ENCODE measurements at places on chromosomes 5 and 9. TPM values are rescaled to one million over a fixed set of nuclear protein-coding genes. Genes with fewer than 3 reads are reported as not detected.

Gene FAM169A
- total RNA-seq = 75.4 TPM

DNA sequence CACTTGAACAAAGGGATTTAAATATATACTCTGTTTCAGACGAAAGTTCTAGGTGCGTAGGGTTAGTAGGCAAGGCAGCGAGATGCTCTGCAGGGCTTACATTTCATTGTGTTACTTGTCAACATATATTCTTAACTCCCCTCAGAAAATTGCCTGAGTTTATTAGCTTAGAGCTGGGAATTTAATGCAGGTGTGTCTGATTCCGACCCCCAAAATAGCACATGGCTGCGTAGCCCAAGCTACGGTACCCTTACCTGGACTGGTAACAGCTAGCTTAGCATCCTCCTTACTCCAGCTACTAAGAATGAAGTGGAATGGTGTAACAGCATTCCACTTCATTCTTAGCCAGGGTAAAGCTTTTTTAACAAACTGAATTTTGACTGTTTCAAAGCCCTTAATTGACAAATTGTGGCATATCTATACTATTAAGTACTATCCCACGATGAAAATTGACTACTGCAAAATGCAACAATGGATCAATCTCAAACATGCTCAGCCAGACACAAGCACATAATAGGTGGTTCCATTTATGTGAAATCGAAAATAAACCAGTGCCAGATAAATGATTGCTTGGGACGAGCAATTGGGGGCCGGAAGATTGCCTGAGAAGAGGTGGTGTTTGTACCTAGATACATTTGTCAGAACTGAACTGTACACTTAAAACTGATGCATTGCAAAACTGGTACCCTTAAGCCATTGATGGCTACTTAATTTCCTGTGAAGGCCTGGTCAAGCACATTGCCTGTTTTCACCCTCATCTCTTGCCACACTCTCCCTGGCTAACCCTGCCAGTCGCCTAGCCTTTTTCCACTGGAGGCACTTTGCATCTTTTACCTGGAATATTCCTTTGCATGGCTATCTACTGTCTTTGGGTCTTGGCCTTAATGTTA lies 3.0 kb upstream of the FGF18 start:
- DNase-seq = no peak

GRCh38 chr9:34884747-34885189 lies 73.3 kb upstream of the PHF24 start:
- DNase-seq = no peak

DNA sequence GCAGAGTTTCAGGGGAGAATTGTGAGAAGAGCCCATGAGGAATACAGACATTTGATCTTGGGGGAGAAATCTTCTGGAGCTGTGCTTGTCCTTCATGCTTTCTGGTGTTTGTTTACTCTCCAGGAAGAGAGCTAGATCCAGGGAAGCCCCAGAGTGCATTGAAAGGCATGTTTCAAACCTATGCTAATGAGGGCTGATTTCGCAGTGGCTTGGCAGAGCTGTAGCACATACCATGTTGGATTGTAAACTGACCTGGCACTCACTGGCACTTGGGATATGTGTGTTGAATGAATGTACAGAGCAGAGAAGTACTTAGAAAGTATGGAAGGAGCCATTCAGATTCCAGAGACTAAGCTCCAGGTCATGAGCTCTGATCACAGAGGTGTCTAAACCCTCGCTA lies 30.9 kb downstream of the TNFSF8 start:
- DNase-seq = no peak

DNA sequence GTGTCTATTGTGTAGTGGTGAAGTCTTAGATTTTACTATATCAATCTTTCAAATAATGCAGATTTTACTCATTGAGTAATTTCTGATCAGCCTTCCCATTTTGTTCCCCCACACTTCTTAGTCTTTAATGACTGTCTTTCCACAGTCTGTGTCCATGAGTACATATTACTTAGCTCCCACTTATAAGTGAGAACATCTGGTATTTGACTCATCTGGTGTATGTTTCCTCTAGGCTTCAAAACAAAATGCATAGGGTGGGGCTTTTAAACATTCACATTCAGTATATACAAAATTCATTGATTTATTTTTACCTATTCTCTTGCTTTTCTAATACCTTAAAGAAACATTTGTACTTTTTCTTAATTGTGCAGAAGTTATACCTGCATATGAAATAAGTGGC lies 513.0 kb downstream of the MTRR start:
- no peak for DNase-seq

DNA sequence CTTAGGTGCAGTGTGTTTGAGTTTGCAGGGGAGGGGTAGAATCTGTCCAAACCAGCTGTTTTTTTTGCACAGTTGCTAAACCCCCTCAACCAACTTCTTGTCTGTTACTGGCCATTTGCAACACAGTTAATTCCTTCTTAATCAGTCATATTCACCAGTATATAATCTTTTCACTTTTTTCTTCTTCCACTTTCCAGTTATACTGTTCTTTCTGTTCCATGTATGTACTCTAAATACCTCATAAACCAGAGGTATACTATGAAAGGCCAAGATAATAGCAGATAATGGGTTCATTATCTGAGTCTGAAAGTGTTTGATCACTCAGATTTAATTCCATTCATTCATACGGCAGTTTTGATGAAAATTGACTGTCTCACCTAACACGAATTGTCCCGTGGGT lies 11.1 kb downstream of the SMAD5 start:
- no peak for DNase-seq

Gene CDH9
- total RNA-seq = 31.4 TPM

DNA sequence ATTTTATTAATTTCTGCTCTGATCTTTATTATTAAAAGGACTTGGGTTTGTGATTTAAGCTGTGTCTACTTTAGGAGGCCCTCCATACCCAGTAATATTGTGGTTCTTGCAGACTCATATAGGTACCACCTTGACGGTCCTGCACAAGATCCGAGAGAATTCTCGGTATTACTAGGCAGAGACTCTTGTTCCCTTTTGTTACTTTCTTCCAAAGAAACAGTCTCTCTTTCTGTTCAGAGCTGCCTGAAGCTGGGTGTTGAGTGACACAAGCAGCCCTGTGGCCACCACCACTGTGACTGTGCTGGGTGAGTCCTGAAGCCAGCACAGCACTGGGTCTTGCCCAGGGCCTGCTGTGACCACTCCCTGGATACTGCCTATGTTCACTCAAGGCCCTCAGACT lies 666.6 kb downstream of the SEMA5A start:
- DNase-seq = no peak

- no peak for DNase-seq
Observed at GRCh38 chr9:94945197-94946144, 219.0 kb downstream of the AOPEP start.

- DNase-seq = no peak
Observed at GRCh38 chr5:154369682-154370081, 76.1 kb upstream of the SAP30L start.

Gene EQTN
- 1.6 TPM for total RNA-seq

GRCh38 chr5:171855798-171856763 lies 70.5 kb downstream of the SMIM23 start:
- no peak for DNase-seq

DNA sequence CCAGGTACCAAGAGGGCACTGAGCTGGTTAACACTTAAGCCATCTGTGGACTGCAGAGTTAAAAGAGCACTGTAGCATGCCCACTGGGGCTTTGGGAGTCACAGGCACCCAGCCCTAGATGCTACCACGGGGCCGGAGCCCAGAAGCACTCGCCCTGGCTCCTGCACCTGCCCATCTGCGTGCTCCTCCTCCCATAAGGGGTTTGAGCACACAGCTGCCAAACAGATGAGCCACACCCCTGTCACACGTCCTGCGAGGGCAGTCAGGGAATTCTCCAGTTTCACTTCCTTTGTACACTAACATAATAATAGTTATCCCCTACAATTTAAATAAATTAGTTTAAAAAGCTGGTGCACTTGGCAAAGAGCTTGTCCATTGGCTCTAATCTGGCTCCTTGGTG lies 4.5 kb upstream of the PCA3 start:
- DNase-seq = no peak

Gene NTRK2
- 221 TPM for total RNA-seq

DNA sequence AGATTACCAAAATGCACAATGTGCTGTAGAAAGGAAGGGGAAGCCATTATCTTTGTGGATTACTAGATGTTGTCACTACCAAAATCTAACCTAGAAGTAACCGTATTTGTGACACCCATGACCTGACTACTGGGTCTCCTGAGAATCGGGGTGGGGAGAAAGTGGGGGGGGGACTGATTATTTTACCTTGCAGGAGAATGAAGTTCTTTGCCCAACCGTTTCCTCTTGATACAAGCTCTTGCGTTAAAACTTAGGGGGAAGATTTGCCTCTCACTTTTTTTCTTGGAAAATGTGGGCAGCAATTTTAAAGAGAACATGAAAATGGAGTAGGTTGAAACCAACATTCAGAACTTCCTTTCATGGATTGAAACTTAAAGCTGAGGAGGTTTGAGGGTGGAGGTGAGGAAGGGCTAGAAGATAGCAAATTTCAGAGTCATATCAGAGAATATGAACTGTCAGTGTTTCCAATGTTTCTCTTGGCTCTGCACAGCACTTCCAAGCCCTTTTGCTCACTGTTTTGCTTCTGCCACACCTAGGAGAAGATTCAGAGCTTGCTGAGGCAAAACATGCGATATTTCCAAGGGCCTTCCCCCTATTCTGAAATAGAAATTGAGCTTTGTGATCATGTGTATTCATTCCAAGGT lies 280.8 kb downstream of the AOPEP start:
- no peak for DNase-seq

Gene IL3
- not detected for total RNA-seq

Gene SARDH
- 1.6 TPM for total RNA-seq

Gene UBE2QL1
- total RNA-seq = 39.1 TPM

Gene FAM193B
- total RNA-seq = 26.1 TPM

Gene PCDHB11
- 13.0 TPM for total RNA-seq

Gene FABP6
- 4.5 TPM for total RNA-seq

DNA sequence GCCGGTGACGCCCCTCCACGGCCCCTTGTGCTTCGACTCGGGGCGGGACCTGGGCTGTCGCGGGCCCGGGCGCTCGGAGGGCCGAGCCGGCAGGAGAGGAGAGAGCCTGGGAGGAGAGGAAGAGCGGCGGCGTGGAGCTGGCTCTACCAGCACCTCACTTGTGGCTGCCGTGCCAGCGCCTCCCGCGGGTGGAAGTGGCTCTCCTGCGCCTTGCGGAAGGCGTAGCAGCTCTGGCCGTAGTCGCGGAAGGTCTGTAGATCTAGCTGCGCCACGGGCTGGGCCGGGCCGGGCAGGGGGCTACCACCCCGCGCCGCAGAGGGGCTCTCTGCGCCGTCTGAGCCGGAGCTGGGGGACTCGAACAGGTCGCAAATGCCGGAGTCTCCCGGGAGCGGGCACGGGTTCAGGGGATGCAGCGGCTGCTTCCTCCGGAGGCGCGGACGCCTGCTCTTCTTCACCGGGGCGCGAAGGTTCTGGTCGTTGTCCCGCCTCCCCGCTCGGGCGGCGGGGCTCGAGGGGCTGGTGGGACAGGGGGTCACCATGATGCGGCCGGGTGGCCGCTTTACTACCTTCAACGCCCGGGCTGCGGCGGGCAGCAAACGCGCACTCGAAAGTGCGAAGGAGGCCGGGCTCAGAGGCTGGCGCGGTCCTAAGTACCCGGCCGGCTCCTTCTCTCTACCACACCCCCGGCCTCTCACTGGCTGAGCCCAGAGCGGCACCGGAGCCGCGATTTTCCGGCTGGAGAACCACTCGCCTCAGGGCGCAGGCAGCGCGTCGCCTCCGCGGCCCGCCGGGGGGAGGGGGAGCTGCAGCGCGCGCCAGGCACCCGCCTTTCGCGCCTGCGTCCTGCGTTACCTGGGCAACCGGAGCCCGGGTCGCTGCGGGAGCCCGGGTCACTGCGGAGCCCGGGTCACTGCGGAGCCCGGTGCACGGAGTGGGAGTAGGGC lies at the start of gene CCNO:
Gene CCNO (minus strand): TSS at position 624 of the 944 bp plus-strand sequence. CDS start 85 bp downstream, at position 539.
- DNase-seq = peak; percentile 71
